ENCODE measurements at places on chromosomes 16 and 17.

GRCh38 chr16:83793179-83793578, 14.6 kb upstream of the HSBP1 start:
- DNase-seq: no peak

GRCh38 chr17:20156196-20157000, 147.2 kb downstream of the SPECC1 start:
- no peak for DNase-seq

GRCh38 chr17:41813152-41813680, 412 bp downstream of the FKBP10 start:
- no peak for DNase-seq

GRCh38 chr17:68127914-68128313, 92.4 kb downstream of the KPNA2 start:
- no peak for DNase-seq

DNA sequence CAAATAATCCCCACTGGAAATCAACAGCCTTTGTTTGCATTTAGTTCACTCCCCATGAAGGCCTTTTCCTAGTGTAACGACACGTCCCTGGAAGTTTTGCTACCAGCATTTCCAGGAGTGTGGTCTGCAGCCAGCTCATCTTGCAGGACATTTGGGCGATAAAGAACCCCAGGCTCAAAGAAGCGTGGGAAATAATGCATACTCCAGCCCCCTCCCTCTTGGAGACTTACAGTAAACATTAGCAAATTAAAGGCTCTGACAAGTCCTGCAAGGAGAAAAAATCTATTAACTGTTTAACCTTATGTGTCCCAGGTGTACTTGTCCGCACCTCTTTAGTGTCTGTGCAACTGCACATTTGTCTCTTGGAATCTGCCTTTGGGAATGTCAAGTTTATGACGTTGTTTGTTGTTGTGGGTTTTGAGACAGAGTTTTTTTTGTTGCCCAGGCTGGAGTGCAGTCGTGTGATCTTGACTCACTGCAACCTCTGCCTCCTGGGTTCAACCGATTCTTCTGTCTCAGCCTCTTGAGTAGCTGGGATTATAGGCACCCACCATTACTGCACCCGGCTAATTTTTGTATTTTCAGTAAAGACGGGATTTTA, 131.1 kb downstream of the ABCC1 start:
- DNase-seq: no peak

GRCh38 chr17:42113293-42114069, 967 bp upstream of the DHX58 start:
- no peak for DNase-seq

DNA sequence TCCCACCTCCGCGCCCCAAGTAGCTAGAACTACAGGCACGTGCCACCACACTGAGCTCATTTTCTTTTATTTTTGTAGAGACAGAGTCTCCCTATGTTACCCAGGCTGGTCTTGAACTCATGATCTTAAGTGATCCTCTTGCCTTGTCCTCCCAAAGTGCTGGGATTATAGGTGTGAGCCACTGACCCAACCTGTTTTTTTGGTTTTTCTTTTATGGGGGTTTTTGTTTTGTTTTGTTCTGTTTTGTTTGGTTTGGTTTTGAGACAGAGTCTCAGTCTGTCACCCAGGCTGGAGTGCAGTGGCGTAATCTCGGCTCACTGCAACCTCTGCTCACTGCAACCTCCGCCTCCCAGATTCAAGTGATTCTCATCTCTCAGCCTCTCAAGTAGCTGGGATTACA, 16.4 kb downstream of the GID4 start:
- no peak for DNase-seq

DNA sequence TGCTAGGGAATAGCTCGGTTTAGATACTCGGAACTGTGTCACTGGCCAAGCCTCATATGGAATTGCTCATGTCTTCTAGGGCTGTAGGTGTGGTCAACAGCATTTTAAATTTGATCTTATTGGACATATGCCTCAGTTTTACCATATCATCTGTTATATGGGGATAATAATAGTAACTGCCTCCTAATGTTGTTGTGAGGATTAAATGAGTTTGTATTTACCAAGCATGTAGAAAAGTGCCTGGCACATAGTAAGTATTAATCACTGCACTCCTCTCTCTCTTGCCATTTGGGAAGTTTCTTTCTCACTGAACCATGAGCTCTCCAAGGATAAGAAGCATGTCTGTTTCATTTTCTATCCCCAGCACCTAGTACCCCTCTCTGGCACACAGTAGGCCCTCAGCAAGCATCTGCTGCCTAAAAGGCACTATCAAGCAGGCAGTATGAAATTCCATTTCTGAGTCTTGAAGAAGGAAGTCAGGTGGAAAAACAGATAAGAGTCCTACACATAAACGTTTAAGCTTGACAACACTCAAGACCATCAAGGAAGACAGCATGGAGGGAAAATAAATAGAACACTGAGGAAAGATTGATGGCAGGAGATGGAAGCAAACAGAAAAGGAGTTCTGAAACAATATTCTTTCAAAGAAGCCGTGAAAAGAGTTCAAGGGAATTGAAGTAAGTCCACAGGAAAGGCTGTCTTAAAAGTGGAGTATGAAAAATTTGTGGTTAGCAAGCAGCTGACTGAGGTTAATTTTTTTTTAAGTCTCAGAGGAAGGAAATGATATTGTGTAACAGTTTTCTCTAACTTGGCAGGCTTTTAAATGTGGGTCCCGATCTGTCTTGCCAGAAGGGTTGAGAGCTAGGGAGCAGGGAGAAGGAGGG, 2.2 kb upstream of the ATP6V0A1 start:
- DNase-seq: no peak
